Substantia nigra (tissue), 51 donors: ENCODE measurements at places on chromosomes 7 and 10.

- no peak for DNase-seq
Observed at GRCh38 chr7:126715076-126715475, 537.7 kb downstream of the GRM8 start.

GRCh38 chr10:58963723-58964124 lies 212.7 kb upstream of the PHYHIPL start:
- peak; percentile 95 for DNase-seq

GRCh38 chr7:80415522-80415921 lies 96.3 kb downstream of the GNAT3 start:
- no peak for DNase-seq

- no peak for DNase-seq
Observed at GRCh38 chr10:26334932-26335573, 103.1 kb upstream of the APBB1IP start.
